NCI-H526 (cell line): ENCODE measurements at places on chromosomes 3 and 15.

- no peak for DNase-seq
These were observed 85.7 kb upstream of the TGFBR2 start for GRCh38 chr3:30520699-30521098.

DNA sequence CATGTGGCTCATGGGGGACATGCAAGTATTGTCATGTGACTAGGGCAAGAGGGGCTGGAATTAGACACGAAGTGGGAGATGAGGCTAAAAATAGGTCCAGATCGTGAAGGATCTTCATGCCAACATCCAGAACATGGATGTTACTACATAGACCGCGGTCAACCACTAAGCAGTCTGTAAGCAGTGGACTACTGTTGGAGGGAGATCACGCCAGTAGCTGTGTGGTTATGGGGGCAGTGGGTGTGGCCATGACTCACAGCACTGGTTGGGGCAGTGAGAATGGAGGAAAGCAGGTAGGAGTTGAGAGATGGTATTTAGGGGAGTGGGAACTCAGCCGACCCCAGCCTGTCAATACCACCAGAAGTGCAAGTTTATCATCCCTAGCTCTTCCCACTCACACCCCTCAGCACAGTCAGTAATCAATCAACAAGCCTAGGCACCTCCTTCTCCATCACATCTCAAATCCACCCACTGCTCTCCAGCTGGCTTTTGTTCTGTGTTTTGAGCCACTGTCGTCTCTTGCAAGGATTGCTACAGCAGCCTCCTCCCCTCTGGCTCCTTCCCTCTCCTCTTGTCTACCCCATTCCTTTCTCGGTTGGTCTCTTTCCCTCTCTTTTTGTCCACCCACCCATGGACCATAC lies 107.2 kb upstream of the ABHD17C start:
- DNase-seq, result no peak

GRCh38 chr3:124780356-124780755 lies 50.1 kb downstream of the UMPS start:
- no peak for DNase-seq

GRCh38 chr3:38595393-38595792 lies 54.1 kb downstream of the SCN5A start:
- no peak for DNase-seq

DNA sequence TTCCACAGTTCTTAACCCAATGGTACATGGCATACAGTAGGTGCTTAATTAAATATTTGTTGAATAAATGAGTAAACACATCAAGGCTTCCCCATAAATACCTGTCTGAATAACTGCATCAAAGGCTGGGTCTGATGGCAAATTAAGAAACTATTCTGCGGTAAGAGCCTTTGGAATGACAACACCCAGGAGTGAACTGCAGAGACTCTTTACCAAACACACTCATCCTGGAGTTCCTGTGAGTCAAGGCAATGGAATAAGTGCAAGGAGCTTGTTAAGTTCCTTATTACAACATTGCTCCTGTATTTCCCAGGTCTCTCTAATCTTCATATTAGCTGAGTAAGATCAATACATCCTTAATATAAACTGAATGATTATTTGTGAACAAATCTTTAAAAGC lies 119.9 kb upstream of the STT3B start:
- DNase-seq, result no peak

GRCh38 chr3:43764471-43764870 lies 73.7 kb downstream of the ABHD5 start:
- DNase-seq, result no peak

DNA sequence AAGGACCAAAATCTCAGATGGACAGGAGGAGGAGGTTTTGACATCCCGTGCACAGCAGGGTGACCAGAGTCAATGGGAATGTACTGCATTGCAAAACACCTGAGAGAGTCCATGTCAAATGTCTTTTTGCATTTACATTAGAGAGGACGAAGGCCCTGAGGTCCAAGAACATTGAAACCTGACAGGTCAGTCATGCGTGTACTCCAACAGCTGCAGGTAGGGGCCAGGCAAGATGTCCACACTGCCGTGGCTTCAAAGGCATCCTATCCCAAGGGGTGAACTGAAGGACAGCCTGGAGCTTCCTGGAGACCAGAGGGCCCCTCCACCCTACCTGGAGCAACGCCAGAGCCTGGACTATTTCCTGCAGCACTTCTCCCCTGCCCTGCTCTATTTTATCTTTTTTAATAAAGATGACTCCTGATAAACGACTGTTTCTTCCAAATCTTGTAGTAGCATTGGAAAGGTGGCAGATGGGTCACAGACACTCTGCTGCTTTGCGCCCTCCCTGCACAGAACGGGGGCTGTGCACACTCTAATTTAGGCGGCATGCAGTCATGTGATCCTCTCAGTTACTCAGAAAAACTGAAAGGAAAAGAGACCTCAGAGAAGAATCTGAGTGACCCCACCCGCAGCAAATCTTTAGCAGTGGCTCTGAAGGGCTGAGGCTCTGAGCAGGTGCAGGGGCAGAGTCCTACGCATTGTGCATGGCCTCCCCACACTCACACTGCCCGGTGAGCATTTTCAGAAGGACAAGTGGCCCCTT lies 68.2 kb downstream of the HMCES start:
- no peak for DNase-seq

GRCh38 chr3:40185029-40185695 lies 124.3 kb upstream of the EIF1B start:
- no peak for DNase-seq

- DNase-seq, result peak; percentile 15
These were observed 88.6 kb upstream of the GSK3B start for GRCh38 chr3:120182613-120183511.

GRCh38 chr3:183303690-183304089 lies 50.6 kb downstream of the B3GNT5 start:
- no peak for DNase-seq

GRCh38 chr3:13352621-13353131 lies 67.4 kb downstream of the NUP210 start:
- no peak for DNase-seq

DNA sequence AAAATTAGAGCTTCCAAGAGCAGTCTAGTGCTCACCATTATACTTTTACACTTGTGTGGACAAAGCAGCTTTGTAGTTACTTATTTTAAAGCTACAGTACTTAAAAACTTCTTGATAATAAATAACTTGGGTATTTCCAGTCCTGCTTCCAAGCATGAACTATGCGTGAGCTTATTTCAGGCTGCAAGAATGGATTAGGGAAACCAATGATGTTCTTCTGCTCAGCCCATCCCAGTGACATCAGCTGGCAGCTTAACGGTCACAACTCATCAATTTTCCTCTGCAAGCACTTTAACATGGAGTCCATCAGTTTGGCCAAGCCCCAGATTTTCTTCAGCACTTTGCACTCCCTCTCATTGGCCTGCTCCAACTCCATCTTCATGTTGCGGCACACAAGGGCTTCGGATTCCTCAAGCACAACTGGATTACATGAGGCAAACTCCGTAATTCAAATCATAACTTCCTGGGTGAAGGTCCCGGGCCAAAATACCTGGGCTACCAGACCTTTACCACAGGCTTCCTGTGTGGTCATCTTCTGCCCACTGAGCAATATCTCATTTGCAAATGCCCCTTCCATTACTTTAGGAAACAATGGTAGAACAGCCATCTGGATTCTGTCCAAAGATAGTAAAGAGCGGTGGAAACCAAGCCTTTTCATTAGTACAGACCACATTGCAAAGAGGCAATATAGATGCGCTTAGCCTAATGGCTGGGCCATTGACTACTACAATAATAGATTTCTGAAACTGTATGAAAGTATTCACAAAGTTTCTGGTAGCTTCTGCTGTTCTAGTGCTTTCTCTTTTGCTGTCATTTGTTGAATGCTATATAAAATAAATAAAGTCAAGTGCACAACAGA lies 87.5 kb upstream of the DAZL start:
- DNase-seq, result no peak

- no peak for DNase-seq
These were observed 23.8 kb downstream of the NIPA1 start for GRCh38 chr15:22810033-22810852.

DNA sequence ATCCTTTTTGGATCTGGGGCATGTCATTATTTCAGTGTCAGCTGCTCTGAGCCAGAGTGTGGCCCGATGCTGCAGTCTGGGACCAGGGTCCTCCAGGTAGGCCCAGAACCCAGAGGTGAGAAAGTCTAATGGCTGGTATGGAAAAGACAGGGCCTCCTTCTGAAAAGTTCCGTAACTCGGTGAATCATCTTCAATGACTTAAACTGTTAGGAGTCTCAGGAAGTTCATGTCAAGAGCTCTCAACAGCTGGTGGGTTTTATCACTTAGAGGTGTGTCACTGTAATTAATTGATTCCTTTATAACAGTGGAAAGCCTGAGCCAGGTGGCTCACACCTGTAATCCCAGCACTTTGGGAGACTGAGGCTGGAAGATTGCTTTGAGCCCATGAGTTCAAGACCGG lies 28.5 kb upstream of the PDE8A start:
- no peak for DNase-seq

DNA sequence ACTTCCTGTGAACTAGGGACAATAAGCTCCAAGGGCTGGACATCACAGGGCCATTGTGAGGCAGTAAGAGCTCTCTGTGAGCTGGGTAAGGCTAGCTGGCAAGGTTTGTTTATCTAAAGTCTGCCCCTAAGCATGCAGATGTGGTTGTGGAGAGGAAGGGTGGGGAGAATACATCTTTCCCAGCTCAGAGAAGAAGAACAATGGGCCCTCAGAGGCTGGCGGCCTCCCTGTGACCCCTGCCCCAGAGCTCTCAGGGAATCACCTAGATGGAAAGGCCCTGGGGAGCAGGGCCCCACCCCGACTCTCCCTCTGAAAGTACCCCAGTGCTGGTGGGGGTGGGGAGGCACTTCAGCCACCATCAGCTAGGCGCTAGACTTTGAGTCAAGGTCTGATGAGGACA lies 4.3 kb upstream of the AP3B2 start:
- DNase-seq, result peak; percentile 8

DNA sequence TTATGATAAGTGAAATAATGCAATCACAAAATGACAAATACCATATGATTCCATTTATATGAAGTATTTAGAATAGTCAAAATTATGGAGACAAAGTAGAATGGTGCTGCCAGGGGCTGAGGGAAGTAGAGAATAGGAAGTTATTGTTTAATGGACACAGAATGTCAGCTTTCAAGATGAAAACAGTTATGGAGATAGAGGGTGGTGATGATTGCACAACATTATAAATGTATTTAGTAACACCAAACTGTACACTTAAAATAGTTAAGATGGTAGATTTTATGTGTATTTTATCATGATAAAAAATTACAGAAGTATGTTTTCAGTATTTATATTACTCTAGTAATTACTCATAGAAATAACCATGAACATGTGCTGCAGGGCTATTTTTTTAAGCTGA lies 100.8 kb upstream of the AZI2 start:
- no peak for DNase-seq

DNA sequence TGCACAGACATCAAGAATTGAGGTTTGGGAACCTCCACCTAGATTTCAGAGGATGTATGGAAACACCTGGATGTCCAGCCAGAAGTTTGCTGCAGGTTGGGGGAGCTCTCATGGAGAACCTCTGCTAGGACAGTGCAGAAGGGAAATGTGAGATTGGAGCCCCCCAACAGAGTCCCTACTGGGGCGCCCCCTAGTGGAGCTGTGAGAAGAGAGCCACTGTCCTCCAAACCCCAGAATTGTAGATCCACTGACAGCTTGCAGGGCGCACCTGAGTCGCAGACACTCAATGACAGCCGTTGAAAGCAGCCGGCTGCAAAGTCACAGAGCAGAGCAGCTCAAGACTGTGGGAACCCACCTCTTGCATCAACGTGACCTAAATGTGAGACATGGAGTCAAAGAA lies 34.6 kb upstream of the EPHA6 start:
- no peak for DNase-seq

- DNase-seq, result no peak
These were observed 34.0 kb upstream of the HRH1 start for GRCh38 chr3:11120091-11120805.

DNA sequence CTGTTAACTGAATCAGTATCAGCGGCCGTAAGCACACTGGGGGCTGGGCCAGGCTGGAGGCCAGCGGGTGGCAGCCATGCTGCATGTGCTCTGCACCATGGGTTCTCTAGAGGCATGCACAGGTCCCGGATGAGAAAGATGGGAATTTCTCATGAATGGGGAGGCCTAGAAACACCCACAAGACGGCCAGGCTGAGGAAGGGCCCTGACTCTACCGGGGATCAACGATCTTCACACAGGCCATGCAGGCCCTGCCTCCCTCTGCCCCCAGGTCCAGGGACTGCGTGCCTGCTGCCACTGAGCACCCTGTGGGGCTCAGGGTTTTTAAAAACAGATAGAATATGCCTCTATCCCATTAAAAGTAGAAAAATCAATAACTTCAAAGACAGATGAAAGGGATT lies 32.7 kb downstream of the SLC41A3 start:
- DNase-seq, result no peak

GRCh38 chr3:160213191-160213590 lies 12.0 kb upstream of the C3orf80 start:
- DNase-seq, result no peak

DNA sequence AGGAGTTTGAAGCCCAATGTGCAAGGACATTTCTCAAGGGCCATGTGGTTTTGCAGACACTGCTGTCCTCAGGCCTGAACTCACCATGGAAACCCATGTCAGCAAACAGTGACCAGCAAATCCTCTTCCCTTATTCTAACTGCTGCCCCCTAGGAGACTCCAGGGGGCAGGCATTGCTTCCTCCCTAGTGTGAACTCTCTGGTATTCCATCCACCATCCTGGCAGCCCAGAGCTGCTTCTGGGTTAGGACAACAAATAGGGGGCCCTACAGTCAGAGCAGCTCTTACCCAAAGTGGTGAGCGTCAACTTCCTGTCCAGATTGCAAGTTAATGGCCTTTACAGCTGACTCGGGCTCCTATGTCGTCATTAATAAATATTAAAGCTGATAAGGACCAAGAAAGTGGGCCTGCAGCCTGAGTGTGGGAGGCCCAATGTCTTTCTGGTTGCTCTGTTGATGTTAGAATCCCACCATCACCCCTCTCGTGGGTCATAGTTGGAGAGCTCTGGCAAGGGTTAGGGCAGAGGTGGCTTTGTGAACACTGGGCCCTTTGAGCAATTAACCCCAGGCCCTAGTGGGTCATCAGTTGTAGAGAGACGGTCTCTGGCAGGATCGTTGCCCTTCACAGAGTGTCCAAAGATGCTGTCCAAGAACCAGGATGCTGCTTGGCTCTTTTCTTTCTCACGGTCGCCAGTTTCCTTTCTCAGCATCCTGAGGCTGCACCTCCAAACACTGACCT lies 41.5 kb downstream of the TGM4 start:
- no peak for DNase-seq

- DNase-seq, result no peak
These were observed 46.2 kb upstream of the SEC22A start for GRCh38 chr3:123155471-123156011.

- DNase-seq, result no peak
These were observed 65.3 kb downstream of the TGFBR2 start for GRCh38 chr3:30671527-30672286.

GRCh38 chr3:15665510-15666150 lies 64.1 kb downstream of the BTD start:
- DNase-seq, result no peak
